A673 (cell line): ENCODE measurements at places on chromosomes 13 and 19.

GRCh38 chr19:48113190-48113917 is 2.7 kb upstream of the PLA2G4C start:
- no peak for DNase-seq

GRCh38 chr13:110637275-110637674 is 21.9 kb downstream of the NAXD start:
- no peak for DNase-seq

DNA sequence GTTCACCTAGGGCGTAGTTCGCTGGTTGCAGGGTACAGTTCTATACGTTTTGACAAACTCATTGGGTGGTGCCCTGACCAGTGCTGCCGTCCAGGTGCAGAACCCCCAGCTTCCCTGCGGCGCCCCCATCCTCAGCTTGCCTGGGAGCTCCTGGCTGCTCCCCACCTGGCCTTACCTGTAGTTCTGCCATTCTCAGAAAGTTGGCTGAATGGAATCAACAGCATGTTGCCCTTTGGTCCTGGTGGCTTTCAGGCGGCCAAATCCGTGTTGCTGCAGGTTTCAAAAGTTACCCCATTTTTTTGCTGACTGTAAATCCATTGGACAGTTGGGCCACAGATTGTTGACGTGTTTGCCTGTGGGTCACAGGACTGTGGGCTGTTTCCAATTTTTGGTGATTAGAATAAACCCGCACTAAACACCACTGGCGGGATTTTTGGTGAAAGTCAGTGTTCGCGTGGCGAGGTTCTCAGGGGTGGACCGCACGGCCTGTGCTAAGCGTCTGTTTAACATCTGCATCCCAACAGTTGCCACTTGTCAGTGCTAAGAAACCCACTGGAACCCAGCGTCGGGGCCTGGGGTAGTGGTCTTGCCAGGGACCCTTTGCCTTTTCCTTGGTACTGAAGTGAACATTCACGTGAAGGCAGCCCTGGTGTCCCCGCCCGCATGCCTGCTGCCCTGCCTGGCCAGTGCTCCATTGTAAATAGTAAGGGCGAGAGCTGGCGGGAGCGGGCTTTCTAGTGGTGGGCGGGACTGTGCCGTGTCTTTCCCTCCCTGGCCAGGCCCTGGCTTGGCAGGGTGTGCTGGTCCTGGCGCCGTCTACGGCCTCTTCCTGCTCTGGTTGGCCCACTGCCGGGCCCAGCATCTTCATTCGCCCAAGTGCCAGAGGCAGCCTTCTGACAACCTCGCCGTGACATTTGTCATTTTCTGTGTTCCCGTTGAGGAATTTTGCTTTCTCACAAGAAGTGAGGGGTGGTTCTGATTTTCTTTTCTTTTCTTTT is 3.3 kb downstream of the DOT1L start:
- no peak for DNase-seq

DNA sequence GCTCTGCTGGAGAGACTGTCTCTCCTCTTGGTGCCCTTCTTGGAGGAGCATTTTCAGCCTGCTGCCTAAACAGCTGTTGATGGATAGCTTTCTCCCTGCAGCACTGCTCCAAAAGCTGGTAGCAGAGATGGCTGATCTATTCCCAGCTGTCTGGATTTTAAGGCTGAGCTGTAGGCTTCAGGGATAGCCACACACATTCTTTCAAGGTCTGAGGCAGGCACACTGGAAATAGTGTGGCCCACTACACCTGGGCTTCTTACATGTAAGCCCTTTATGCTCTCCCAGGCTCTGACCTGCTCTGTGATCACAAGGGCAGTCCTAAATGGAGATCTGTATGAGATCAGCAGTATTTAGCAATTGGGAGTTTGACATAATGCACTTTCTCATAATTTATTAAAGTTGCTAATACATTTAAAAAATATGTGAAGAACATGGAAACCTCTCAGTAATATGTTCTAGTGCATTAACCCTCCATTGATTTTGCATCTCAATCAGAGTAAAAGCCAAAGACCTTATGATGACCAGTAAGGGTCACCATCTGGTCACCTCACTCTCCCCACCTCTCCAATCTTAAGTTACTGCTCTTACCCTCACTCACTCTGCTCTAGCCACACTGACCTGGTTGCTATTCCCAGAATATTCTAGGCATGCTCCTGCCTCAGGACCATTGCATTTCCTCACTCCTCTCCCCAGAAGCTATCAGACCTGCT is 91.6 kb downstream of the MBNL2 start:
- DNase-seq = no peak

GRCh38 chr19:30651066-30651465 is 278.9 kb downstream of the ZNF536 start:
- no peak for DNase-seq

DNA sequence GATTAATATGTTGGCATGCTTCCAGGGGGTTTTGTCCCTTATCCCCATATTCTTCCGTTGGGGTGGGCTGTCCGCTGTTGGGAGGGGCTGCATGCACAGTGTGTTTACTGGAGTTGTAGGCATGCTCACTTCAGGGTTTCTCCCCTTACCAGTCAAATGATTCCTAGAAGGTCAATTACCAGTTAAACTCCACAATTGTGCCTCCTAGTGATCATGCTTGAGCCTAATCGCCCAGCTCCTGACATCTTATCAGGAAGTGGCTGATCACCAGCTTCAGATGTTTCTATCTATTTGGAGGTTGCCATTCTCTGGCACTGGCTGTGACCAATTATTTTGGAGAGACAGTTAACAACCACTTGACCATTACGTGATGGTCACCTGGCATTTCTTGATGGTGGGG is 1090.0 kb downstream of the SLITRK5 start:
- DNase-seq = no peak

DNA sequence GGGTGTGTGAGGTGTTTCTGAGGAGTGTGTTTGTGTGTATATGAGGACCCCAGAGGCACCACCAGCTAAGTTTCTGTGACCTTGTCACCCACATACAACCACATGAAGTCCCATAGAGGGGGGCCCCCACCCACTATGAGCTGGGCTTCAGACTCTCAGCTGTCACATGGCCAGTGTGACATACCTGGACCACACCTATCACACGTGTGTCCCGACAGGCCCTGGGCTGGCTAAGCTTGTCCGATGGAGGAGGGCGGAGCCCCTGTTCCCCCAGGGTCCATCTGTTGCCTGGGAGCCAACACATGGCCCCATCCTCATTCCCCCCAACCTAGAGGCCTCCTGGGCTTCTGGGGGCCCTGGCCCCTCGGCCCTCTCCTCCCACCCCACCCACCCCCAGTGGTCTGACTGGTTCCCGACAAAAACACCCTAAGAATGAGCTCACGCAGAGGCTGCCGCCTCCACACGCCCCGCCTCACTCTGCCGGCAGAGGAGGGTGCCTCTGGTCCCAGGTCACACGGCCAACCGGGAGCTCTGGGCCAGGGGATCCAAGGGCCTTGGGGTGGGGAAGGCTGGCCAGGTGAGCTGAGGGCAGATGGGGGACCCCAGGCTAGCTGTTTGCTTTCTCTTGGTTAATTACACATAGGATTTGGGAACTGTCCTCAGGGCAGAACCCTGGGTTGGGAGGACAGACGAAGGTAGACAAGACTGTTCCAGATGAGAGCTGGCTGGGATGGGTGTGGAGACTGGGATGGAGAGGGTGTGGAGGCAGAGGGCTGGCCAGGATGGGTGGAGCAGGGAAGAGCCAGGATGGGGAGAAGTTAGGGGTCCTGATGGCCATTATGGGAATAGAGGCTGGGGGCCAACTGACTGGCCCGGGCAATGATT is 4.3 kb downstream of the KLC3 start:
- DNase-seq = no peak

DNA sequence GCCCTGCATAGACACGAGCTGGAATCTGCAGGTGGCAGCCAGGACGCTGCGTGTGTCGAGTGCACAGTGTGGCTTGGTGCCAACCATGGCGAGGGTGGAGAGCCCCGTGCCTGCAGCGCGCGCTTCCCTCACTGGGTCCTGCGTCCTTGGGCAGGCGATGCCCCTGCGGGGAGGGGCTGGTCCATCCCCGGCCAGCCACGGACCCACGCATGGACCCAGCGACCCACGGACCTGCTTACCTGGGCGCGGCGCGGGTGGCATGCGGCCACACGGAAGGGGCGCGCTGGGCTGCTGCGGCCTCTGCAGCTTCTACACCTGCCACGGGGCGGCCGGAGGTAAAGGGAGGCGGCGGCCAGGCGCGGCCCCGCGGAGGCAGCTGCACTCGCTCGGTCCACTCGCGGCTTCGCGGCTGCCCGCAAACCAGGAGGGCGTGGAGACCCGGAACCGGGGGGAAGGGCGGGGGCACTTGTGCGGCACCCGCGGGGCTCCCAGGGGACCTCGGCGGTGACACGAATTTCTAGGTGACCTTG is 569 bp upstream of the MCF2L start:
- no peak for DNase-seq

DNA sequence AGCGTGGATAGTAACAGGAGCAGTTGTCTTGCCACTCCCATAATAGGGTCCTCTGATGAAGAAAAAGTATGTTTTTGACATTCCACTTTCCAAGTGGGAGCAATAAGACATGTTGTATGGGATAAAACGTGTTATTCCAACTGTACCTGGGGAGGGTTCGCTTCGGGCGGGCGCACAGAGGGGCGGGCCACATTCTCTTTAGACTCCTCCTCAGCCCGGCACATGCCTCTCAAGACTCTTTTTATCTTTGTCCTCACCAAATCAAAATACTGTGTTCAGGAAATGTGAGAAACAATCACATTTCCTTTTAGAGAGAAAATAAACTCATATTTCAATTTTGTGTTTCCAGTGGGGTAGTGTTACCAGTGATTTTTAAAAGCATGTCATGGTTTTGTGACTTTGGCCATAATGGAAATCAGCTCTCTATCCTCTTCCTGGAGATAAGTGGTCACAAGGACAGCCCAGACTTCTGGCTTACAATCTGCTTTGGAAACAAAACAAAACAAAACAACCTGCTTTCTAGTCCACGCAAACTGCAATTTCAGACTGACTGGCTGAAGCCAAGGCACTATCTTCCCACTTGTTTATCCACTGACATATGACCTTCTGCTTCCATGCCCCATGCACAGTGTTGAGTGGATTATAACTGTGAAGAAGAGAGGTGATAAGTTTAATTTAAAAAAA is 276.1 kb downstream of the NALCN start:
- DNase-seq = no peak

DNA sequence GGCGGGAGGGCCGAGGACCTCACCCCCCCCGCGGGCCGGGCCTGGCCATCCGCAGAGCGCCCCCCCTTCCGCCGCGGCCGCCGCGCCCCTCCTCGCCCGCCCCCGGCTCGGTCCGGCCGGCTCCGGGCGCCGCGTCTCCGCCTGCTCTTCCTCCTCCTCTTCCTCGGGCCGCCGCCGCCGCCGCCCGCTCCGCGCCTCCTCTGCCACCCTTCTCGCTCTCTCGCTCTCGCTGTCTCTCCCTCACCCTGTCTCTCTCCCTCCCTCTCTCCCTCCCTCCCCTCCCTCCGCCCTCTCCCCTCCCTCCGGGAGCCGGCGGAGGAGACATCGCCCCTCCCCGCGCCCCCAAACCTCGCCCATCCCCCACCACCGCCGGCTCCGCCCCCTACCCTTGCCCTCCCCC is at the start of gene SHANK1:
SHANK1 (minus strand) TSS at position 237 of the 400 bp plus-strand sequence. CDS start 2,883 bp downstream, outside the sequence.
- DNase-seq = peak; percentile 71

DNA sequence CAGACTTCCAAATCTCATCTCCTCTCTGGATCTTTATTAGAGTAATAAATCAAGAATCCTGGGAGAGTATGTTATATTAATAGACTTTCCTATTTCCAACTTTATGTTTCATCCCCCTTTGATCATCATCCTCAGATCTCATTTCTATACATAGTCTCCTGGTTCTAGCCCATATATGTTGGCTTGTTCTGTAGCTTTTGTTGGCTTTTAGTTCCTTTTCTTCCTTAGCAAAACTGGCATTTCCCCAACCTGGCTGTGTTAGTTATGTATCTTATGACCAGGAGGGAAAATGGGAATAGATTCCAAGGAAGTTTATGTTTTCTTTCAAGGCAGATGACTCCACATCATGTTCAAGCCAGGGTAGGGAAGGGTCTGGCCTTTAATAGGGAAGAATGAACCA is 2464.5 kb downstream of the PCDH9 start:
- no peak for DNase-seq

- no peak for DNase-seq
Measured at GRCh38 chr19:19109601-19110000, 28.7 kb downstream of the TMEM161A start.

GRCh38 chr13:112212533-112212932 is 145.6 kb downstream of the SOX1 start:
- no peak for DNase-seq
